GM04504 (cell line): ENCODE measurements at places on chromosomes 7 and 10.

DNA sequence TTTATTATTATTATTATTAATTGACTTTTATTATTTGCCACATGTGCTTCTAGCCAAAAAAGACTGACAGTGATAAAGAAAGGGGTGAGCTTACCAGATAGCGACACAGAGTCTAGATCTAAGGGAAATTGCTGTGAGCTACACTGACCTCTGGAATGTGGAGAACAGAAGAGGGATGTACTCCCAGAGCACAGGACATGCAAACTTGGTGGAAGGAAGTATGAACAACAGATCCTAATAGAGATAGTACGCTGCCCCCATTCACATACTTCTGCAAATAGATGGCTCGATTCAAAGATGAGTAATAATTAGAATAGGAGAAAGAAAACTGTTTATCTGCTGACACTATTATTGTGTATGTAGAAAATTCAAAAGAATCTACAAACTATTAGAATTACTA, 109.3 kb upstream of the HPS1 start:
- no peak for DNase-seq

DNA sequence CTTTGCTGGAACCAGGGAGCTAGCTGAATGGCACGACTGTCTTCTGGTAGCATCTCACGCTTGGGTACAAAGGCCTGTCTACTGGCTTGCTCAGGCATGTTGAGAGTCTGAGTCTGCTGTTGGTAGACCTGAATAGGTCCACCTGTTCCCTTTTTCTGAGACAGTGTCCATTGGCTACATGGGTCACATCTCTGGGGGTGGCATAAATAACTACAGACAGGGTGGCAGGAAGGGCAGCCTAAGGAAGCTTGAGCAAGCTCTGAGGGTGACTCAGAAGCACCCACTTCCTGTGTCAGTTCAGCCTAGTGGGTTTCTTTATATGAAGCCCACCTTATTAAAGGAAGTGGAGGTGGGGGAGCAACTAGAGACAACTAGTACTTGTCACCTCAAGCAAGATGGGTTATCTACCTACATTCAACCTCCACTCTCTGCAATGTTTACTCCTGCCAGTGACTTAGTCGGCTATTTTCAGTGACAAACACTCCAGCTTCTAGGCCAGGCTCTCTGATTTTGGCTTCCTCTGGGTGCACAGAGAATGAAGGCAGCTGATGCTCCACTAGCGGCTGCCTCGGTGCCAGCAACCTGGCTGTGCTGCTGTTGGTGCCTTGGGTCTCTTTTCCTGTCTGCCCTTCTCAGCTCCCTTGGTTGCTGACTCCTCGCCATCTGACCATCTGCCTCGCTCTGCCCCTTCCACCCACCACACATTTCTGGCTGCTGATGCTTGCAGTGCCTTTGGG, 5.7 kb upstream of the ZYX start:
- no peak for DNase-seq

- DNase-seq, result no peak
These were observed 16.2 kb downstream of the MALSU1 start for GRCh38 chr7:23315366-23315765.

- no peak for DNase-seq
These were observed 35.8 kb upstream of the EIF4H start for GRCh38 chr7:74138334-74138867.

- DNase-seq, result no peak
These were observed 126.2 kb upstream of the FEZF1 start for GRCh38 chr7:122430710-122431109.

GRCh38 chr7:113636727-113637421, 281.9 kb downstream of the PPP1R3A start:
- DNase-seq, result no peak
